Activated T-cell treated with anti-CD3 and anti-CD28 coated beads, Interleukin-2, amount 50 U/mL, for 72 hours (primary cell): ENCODE measurements at places on chromosomes 5 and 9. TPM values are rescaled to one million over a fixed set of nuclear protein-coding genes. Genes with fewer than 3 reads are reported as not detected.

Gene CBY3
- total RNA-seq, result not detected

Gene ASTN2
- total RNA-seq, result 5.6 TPM

Gene CDH9
- not detected for total RNA-seq

Gene PCDHGA3
- not detected for total RNA-seq

Gene SLC6A3
- not detected for total RNA-seq

Gene DEPDC1B
- 29.5 TPM for total RNA-seq

Gene GLDC
- total RNA-seq, result 1.2 TPM

Gene PRDM9
- total RNA-seq, result not detected

Gene PTPN3
- total RNA-seq, result 2.7 TPM

Gene ARPC5L
- 125 TPM for total RNA-seq

Gene MARCOL
- not detected for total RNA-seq

Gene DBH
- not detected for total RNA-seq

Gene GRIN3A
- not detected for total RNA-seq

Gene APC
- 22.7 TPM for total RNA-seq

Gene CDH6
- total RNA-seq, result not detected

Gene SLC36A2
- total RNA-seq, result not detected

Gene MRPL22
- 78.0 TPM for total RNA-seq

Gene CSNK1G3
- total RNA-seq, result 58.5 TPM

Gene PAEP
- total RNA-seq, result not detected

Gene PDZD2
- total RNA-seq, result not detected

Gene KIF20A
- total RNA-seq, result 50.4 TPM

Gene PHF24
- 1.1 TPM for total RNA-seq
